H7 (cell line): ENCODE measurements at places on chromosomes 7 and 10.

- DNase-seq: peak; percentile 61
Observed at GRCh38 chr7:140519007-140519399, 39.7 kb upstream of the MKRN1 start.

- DNase-seq: peak; percentile 49
Observed at GRCh38 chr10:58335306-58336005, 650 bp downstream of the UBE2D1 start.

GRCh38 chr7:102234131-102234530, 52.5 kb upstream of the SH2B2 start:
- DNase-seq: no peak

DNA sequence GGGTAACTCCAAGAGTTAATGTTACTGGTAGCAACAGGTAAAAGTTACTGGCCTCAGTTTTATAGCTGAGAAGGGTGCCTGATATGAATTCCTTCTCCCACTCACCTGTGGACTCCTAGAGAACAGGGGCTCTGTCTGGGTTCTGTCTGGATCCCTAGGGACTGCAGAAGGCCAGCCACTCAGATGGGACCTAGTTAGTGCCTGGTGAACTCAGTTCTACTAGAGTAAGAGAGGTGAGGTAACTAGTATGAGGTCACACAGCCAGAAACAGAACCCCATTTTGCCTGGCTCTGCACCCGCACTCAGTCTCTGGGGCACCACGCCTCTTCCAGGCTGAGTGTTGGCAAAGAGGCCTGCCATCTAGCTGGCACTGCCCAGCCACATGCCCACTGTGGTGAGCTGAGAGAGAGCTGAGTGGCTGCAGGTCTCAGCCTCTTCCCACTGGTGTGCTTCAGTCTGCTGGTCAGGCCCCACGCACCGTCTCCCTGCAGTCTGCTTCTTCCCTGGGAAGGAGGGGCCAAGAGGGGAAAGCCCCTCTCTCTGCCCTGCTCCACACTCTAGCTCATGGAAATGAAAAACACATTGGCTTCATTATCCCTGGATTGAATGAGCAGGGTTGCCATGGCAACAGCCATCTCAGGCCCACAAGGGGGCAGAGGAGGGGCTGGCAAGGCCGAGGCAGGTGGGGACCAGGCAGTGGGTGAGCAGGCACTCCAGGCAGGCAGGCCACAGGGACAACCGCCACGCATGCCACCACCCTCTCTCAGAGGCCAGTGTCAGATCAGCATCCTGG, 110.6 kb downstream of the ZMIZ1 start:
- DNase-seq: peak; percentile 92
